ENCODE measurements at places on chromosomes 2 and 18. TPM values are rescaled to one million over a fixed set of nuclear protein-coding genes. Genes with fewer than 3 reads are reported as not detected.

Gene FOXI3
- total RNA-seq: not detected

Gene GRHL1
- total RNA-seq: 0.33 TPM

Gene ACADL
- 0.33 TPM for total RNA-seq

Gene LYPD1
- 12.8 TPM for total RNA-seq

Gene SERPINB11
- not detected for total RNA-seq

Gene NGEF
- 5.7 TPM for total RNA-seq
